Common myeloid progenitor, CD34-positive (primary cell): ENCODE measurements at places on chromosomes 11 and 22.

- no peaks in the 10 kb centered on the region for H3K27me3 ChIP-seq
- no peak for DNase-seq
- no peak overlapping the region for H3K27ac ChIP-seq
- no peak overlapping the region for H3K4me3 ChIP-seq
- peaks cover 46% of the 10 kb centered on the region for H3K4me1 ChIP-seq
- H3K36me3 ChIP-seq, result peaks cover 8% of the 10 kb centered on the region
Measured at GRCh38 chr11:63877658-63878241, 38.8 kb downstream of the MARK2 start.

DNA sequence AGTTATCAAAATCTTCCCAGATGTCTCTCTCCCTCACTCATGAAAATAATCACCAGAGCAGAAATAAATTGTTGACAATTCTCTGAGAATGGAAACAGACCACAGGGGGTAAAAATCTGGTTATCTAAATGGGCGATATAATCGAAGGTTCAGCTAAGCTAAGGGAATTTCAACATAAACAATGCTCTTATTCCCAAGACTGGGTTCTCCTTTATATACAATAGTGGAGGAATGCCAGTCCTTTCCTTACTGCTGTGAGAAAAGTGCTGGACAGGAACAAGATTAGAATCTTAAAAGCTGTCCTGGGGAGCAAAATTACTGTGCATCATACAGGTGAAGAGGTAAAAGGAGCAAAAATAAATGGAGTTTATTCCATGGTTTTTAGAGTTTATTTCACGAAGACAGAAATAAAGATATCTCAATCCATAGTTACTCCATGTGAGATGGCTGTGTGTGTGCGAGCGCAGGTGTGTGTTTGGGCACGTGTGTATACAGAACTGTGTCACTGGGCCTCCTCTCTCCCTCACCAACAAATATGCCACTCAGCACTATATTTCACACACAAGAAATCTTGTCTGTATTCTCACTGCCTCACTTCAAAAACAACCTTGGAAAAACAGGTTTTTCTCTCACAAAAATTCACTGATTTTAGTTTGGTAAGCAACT is 385.6 kb downstream of the DCDC1 start:
- no peaks in the 10 kb centered on the region for H3K27me3 ChIP-seq
- H3K4me1 ChIP-seq, result no peaks in the 10 kb centered on the region
- no peak for DNase-seq
- no peak overlapping the region for H3K4me3 ChIP-seq
- H3K36me3 ChIP-seq, result no peaks in the 10 kb centered on the region
- no peak overlapping the region for H3K27ac ChIP-seq

DNA sequence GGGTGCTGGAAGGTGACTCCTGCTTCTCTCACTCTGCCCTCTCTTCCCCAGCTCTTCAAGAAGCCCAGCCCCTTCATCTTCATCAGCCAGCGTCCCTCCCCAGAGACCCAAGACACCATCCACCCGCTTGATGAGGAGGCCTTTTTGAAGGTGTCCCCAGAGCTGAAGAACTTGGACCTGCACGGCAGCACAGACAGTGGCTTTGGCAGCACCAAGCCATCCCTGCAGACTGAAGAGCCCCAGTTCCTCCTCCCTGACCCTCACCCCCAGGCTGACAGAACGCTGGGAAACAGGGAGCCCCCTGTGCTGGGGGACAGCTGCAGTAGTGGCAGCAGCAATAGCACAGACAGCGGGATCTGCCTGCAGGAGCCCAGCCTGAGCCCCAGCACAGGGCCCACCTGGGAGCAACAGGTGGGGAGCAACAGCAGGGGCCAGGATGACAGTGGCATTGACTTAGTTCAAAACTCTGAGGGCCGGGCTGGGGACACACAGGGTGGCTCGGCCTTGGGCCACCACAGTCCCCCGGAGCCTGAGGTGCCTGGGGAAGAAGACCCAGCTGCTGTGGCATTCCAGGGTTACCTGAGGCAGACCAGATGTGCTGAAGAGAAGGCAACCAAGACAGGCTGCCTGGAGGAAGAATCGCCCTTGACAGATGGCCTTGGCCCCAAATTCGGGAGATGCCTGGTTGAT is 12.6 kb downstream of the IL10RA start:
- peaks cover 23% of the 10 kb centered on the region for H3K4me1 ChIP-seq
- H3K27me3 ChIP-seq, result no peaks in the 10 kb centered on the region
- no peak overlapping the region for H3K4me3 ChIP-seq
- DNase-seq, result no peak
- H3K27ac ChIP-seq, result no peak overlapping the region
- no peaks in the 10 kb centered on the region for H3K36me3 ChIP-seq

DNA sequence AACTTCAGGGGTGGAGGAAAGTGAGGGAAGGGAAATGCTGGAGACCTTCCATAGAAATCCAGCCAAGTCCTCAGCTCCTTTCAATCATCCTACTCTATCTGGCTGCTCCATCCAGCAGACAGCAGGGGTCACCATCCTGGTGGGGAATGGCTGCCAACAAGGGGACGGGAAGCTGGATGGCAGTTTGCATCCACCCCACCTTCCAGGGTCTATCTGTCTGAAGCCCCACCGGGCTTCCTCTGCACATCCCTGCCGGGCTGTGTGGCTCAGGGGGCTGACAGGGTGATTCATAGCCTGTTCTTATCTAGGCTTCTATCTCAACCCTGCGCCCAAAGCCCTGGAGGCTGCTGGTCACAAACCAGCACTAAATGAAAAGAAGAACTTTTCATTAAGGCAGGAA is 1.1 kb downstream of the SYTL2 start:
- peak; percentile 73 for DNase-seq
- H3K36me3 ChIP-seq, result no peaks in the 10 kb centered on the region
- H3K27ac ChIP-seq, result no peak overlapping the region
- peak overlapping the region; percentile 61 for H3K4me3 ChIP-seq
- H3K4me1 ChIP-seq, result peaks cover 18% of the 10 kb centered on the region

DNA sequence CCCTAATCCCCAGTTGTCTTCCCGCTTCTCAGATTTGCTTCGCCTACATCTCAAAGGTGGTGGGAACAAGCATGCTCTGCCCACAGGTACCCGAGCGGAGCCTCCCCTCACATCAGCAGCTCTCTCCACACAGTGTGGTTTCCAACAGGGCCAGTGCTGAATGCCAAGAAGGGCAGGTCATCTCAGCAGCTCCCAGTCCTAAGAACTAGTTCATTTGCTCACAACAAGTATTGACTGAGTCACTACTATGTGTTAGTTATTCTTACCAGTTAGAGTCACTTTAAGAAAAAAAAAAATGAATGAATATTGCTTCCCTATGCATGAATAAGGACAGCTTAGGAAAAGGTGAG is 66.2 kb downstream of the THAP12 start:
- no peak overlapping the region for H3K4me3 ChIP-seq
- DNase-seq, result no peak
- no peak overlapping the region for H3K27ac ChIP-seq
- no peaks in the 10 kb centered on the region for H3K36me3 ChIP-seq
- no peaks in the 10 kb centered on the region for H3K4me1 ChIP-seq

DNA sequence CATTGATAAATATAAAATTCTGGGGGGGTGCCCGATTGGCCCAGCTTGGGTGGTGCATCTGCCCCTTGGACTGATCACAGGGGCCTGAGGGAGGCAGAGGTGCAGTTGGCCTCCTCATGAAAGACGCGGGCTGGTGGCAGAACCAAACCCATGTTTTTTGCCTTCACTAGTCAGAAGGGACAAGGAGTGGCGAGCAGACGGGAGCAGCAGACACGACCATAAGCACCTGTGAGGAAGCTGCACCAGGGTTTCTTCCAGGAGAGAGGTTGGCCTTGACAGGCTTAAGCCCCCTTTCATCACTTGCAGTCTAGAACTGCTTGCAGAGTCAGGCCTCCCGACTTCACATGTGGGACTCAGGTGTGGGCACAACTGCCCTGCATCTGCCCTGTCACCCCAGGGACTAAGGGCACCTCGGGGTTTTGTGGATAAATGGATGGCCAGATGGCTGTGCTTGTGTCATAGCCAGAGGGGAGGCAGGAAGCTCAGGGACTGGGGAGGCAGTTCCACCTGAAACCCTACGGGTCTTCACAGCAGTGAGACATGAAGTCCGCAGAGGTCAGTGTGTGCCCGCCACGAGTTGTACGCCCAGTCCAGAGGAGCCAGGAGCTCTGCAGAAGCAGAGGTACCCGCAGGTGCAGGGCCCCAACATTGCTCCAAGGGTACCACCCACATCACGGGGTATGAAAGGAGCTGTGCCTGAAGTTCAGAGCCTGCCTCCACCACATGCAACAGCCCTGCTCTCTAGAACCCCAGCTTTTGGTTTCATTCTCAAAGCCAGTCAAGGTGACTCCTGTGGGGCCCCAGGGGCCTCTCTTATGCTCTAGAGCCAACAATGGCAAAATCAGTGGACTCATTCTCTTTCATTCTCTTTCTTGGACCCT is 18.2 kb upstream of the SYT13 start:
- no peaks in the 10 kb centered on the region for H3K27me3 ChIP-seq
- DNase-seq, result no peak
- peaks cover 3% of the 10 kb centered on the region for H3K4me1 ChIP-seq
- H3K27ac ChIP-seq, result no peak overlapping the region
- no peak overlapping the region for H3K4me3 ChIP-seq

GRCh38 chr11:101032991-101033390 is 96.6 kb downstream of the PGR start:
- DNase-seq, result no peak
- H3K27me3 ChIP-seq, result no peaks in the 10 kb centered on the region
- H3K27ac ChIP-seq, result no peak overlapping the region
- no peaks in the 10 kb centered on the region for H3K36me3 ChIP-seq
- no peak overlapping the region for H3K4me3 ChIP-seq

- H3K36me3 ChIP-seq, result no peaks in the 10 kb centered on the region
- H3K27me3 ChIP-seq, result no peaks in the 10 kb centered on the region
- no peak overlapping the region for H3K4me3 ChIP-seq
- no peaks in the 10 kb centered on the region for H3K4me1 ChIP-seq
- no peak overlapping the region for H3K27ac ChIP-seq
Measured at GRCh38 chr11:100709233-100709957, 22.3 kb downstream of the ARHGAP42 start.
